CD4-positive, alpha-beta memory T cell (primary cell): ENCODE measurements at places on chromosomes 16 and 17.

- no peak for DNase-seq
- H3K27ac ChIP-seq, result no peak overlapping the region
- no peaks in the 10 kb centered on the region for H3K27me3 ChIP-seq
- H3K4me1 ChIP-seq, result peaks cover 16% of the 10 kb centered on the region
Measured at GRCh38 chr16:3120435-3120834, 8.0 kb downstream of the ZNF205 start.

GRCh38 chr17:60901806-60902205 lies 224.2 kb downstream of the BCAS3 start:
- peaks cover 3% of the 10 kb centered on the region for H3K36me3 ChIP-seq
- DNase-seq, result no peak
- no peaks in the 10 kb centered on the region for H3K27me3 ChIP-seq
- H3K27ac ChIP-seq, result no peak overlapping the region
- H3K4me1 ChIP-seq, result no peaks in the 10 kb centered on the region

- no peak overlapping the region for H3K4me3 ChIP-seq
- no peak for DNase-seq
- no peaks in the 10 kb centered on the region for H3K27me3 ChIP-seq
- H3K27ac ChIP-seq, result no peak overlapping the region
Measured at GRCh38 chr17:50923611-50924010, 57.5 kb upstream of the TOB1 start.

GRCh38 chr17:82647593-82648164 lies 565 bp downstream of the WDR45B start:
- peaks cover 30% of the 10 kb centered on the region for H3K4me1 ChIP-seq
- H3K27ac ChIP-seq, result peak overlapping the region; percentile 93
- peaks cover 18% of the 10 kb centered on the region for H3K36me3 ChIP-seq

- DNase-seq, result no peak
- H3K4me1 ChIP-seq, result peaks cover 10% of the 10 kb centered on the region
- no peak overlapping the region for H3K4me3 ChIP-seq
- H3K36me3 ChIP-seq, result no peaks in the 10 kb centered on the region
Measured at GRCh38 chr16:89023621-89024511, 46.9 kb upstream of the CBFA2T3 start.

- H3K4me3 ChIP-seq, result peak overlapping the region; percentile 93
- peaks cover 27% of the 10 kb centered on the region for H3K36me3 ChIP-seq
- H3K27me3 ChIP-seq, result no peaks in the 10 kb centered on the region
- H3K4me1 ChIP-seq, result peaks cover 89% of the 10 kb centered on the region
Measured at GRCh38 chr16:29742683-29743275, 3.0 kb downstream of the C16orf54 start.

- DNase-seq, result no peak
- H3K36me3 ChIP-seq, result no peaks in the 10 kb centered on the region
- H3K4me3 ChIP-seq, result no peak overlapping the region
- H3K27ac ChIP-seq, result no peak overlapping the region
Measured at GRCh38 chr16:48371393-48371780, 13.8 kb downstream of the SIAH1 start.

DNA sequence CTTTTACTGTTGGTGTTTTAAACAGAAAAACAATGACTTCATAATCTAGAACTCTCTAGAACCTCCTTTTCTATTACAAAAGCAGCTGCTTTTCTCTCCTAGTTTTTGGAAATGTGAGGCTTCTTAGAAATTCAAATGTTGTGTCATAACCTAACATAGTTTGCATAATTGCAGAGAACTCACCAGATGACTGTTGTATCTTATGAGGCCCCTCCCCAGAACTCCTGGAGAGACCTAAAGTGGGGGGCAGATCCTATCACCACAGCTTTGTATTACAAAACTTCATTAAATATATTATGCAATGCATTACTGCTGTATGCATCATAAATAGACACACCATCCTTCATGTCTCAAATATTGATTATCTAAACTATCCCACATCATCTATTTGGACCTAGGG lies 538.7 kb upstream of the HSBP1 start:
- DNase-seq, result no peak
- no peaks in the 10 kb centered on the region for H3K36me3 ChIP-seq
- H3K27ac ChIP-seq, result no peak overlapping the region
- no peaks in the 10 kb centered on the region for H3K4me1 ChIP-seq
- H3K4me3 ChIP-seq, result no peak overlapping the region

- no peaks in the 10 kb centered on the region for H3K27me3 ChIP-seq
- DNase-seq, result no peak
- H3K4me1 ChIP-seq, result no peaks in the 10 kb centered on the region
- H3K27ac ChIP-seq, result no peak overlapping the region
- no peak overlapping the region for H3K4me3 ChIP-seq
- no peaks in the 10 kb centered on the region for H3K36me3 ChIP-seq
Measured at GRCh38 chr16:86878236-86879080, 300.1 kb downstream of the FOXL1 start.

- peaks cover 19% of the 10 kb centered on the region for H3K36me3 ChIP-seq
- no peak overlapping the region for H3K4me3 ChIP-seq
- no peaks in the 10 kb centered on the region for H3K27me3 ChIP-seq
- H3K27ac ChIP-seq, result no peak overlapping the region
Measured at GRCh38 chr16:68866933-68867332, 23.6 kb downstream of the TANGO6 start.

GRCh38 chr17:29108823-29109476 lies 66.0 kb downstream of the PIPOX start:
- peaks cover 84% of the 10 kb centered on the region for H3K36me3 ChIP-seq
- DNase-seq, result no peak
- H3K27ac ChIP-seq, result no peak overlapping the region
- H3K27me3 ChIP-seq, result no peaks in the 10 kb centered on the region

DNA sequence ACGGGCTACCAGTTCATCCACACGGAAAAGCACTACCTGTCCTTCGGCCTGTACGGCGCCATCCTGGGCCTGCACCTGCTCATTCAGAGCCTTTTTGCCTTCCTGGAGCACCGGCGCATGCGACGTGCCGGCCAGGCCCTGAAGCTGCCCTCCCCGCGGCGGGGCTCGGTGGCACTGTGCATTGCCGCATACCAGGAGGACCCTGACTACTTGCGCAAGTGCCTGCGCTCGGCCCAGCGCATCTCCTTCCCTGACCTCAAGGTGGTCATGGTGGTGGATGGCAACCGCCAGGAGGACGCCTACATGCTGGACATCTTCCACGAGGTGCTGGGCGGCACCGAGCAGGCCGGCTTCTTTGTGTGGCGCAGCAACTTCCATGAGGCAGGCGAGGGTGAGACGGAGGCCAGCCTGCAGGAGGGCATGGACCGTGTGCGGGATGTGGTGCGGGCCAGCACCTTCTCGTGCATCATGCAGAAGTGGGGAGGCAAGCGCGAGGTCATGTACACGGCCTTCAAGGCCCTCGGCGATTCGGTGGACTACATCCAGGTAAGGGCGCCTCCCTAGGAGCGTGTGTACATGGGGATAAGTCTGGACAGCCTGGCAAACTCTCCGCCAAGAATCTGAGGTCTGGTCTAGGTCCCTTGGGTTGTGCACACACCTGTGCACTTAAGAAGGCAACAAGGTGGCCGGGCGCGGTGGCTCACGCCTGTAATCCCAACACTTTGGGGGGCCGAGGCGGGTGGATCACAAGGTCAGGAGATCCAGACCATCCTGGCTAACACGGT lies 4.2 kb downstream of the HAS3 start:
- no peak overlapping the region for H3K27ac ChIP-seq
- peaks cover 15% of the 10 kb centered on the region for H3K27me3 ChIP-seq
- peaks cover 19% of the 10 kb centered on the region for H3K4me1 ChIP-seq

DNA sequence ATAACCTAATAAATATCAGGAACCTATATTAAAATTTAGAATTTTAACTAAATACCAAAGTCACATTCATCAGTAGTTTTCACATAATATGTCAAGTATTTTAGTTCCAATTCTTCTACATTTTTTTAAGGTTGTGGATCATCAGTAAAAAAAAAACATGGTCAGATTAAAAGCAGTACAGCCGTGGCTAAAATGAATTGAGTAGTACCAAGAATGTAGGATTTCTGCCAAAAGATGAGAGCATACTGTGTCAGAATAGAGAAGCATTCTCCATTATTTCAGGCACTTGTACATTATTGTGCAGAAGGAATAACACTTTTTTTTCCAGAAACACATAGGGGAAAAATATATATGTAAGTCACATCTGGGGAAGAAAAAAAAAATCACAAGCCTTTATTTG lies 1176.1 kb downstream of the CDH11 start:
- H3K4me1 ChIP-seq, result no peaks in the 10 kb centered on the region
- no peak overlapping the region for H3K4me3 ChIP-seq
- H3K36me3 ChIP-seq, result no peaks in the 10 kb centered on the region
- no peak overlapping the region for H3K27ac ChIP-seq

DNA sequence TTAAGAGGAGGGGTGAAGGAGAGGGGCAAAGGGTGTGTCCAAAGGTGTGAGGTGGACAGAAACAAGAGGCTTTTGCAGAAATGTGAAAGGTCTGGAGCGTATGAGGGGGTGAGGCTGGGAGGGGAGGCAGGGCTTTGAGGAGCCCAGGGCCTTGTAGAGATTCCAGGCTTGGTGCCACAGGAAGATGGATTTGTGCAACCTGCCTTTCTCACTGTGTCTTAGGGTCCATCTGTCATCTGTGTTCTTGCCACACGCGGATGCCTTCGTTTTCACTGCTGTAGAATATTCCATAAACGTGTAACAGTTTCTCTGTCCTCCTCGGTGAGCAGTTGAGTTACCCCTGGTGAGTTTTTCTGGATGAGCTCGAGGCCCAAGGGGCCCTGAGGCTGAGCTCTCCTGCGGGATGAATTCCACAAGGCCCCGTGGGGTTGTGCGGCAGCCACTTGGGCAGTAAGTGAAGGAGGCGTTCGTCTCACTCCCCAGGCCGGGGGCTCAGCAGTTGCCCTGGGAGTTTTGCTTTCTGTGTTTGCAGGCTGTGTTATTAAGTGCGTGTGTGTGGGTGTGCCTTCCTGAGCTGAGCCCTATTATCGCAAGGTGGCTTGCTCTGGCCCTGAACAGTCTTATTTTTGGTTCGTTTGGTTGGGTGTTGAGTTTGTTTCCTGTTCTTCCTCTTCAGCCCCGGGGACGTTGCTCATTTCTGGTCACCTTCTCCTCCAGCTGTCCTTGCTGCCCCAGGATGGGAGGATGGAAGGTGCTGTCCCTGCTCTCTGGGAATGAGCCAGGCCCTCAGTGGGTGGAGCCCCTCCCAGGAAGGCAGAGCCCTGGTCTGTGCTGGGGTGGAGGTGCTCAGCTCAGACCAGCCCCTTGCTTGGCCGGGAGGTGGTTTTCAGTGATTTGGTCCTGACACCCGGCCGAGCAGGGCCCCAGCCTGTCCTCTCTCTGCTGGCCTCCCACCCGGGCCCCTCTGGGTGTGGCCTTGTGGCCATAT lies 28.4 kb downstream of the BAIAP2 start:
- no peak for DNase-seq
- H3K27ac ChIP-seq, result no peak overlapping the region
- no peaks in the 10 kb centered on the region for H3K36me3 ChIP-seq
- H3K4me3 ChIP-seq, result no peak overlapping the region

DNA sequence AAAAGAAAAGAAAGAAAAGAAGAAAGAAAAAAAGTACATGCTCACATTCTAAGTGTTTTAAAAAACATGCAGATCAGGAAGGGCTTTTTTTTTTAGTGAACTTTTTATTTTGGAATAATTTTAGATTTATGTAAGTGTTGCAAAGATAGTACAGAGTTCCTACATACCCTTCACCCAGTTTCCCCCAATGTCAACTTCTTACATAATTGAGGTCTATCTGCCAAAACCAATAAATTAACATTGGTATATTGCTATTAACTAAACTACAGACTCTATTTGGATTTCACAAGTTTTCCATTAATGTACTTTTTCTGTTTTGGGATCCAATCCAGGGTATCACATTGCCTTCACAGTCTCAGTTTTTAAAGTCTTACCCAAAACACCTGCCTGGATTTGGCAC lies 81.7 kb downstream of the SKAP1 start:
- no peak overlapping the region for H3K4me3 ChIP-seq
- H3K27me3 ChIP-seq, result no peaks in the 10 kb centered on the region
- no peak overlapping the region for H3K27ac ChIP-seq
